ENCODE measurements at places on chromosomes 6 and 20. TPM values are rescaled to one million over a fixed set of nuclear protein-coding genes. Genes with fewer than 3 reads are reported as not detected.

SLC22A3 gene
- 41.5 TPM for total RNA-seq

AKAP12 gene
- total RNA-seq = 169 TPM

ANKRD66 gene
- not detected for total RNA-seq

UBE2C gene
- 232 TPM for total RNA-seq

GFRAL gene
- not detected for total RNA-seq

NFATC2 gene
- 6.8 TPM for total RNA-seq

LIME1 gene
- total RNA-seq = 10.4 TPM

RGS19 gene
- total RNA-seq = 25.9 TPM

ZC2HC1B gene
- not detected for total RNA-seq

ENPP1 gene
- total RNA-seq = 1.2 TPM

TSBP1 gene
- not detected for total RNA-seq

SLC9A8 gene
- 9.0 TPM for total RNA-seq

HSPA12B gene
- total RNA-seq = 0.35 TPM

PRDM1 gene
- total RNA-seq = 5.3 TPM

ARMC2 gene
- 2.8 TPM for total RNA-seq

TPD52L1 gene
- 50.6 TPM for total RNA-seq

GLP1R gene
- not detected for total RNA-seq

OPN5 gene
- not detected for total RNA-seq

AVP gene
- not detected for total RNA-seq
